ENCODE measurements at places on chromosomes 6 and 20.

GRCh38 chr20:57090590-57091560, 175.6 kb downstream of the BMP7 start:
- DNase-seq = no peak

GRCh38 chr6:158000530-158001307, 19.1 kb downstream of the SYNJ2 start:
- no peak for DNase-seq

DNA sequence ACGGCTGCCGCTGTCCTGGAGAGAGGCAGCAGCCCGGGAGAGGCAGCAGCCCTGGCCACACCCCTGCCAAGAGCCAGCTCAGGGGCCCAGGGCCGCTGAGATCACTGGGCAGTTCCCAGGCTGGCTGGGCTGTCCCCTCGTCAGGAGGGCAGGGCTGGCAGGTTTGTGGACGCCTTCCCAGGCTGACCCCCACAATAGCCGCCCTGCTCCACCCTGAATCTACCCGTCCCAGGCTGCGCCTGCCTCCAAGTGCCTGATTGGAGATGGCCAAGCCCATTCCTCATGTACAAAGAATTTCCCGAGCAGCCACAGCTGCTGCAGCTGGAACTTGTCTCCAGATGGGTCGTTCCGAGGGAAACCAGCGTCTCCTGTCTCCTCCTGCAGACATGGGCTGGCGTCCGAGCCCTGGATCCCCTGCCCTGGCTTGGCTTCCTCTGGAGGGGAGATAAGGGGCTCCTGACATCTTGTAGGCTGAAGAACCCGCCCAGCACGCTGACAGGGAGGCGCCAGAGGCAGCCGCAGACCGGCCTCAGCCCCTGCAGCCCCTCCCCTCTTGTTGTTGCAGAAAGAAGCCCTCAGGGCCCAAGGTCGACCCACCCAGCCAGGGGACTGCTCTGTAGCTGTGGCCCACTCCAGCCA, 9.4 kb upstream of the GATA5 start:
- no peak for DNase-seq

DNA sequence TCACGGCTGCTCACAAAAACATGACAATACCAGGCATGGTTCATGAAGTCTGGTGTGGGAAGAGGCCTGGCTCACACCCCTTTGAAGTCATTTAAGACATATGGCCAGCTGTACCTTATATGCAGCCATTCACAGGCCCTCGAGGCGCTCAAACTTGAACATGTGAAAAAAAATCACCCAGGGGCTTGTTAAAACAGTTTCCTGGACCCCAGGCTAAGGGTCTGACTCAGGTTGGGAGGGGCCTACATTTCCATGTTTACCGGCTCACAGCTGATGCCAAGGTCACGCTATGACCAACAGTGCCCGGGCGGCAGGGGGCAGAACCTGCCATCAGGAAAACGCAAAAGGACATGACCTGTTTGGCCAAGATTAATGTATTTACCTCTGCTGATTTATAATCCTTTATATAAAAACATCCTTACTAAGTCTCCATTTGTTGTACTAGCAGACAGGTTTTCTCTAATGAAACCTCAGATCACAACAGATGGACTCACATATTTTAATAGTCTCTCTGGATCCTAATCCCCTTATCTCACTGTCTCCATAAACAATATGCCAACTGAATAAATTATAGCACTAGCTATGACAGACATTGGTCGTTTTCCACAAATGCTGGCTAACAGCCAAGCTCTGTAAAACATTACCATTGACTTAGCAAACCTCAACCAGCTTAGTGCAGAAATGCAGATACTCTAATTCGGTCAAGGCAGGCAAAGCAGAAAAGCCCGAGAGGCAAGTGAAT, 19.9 kb downstream of the EZR start:
- DNase-seq = no peak

DNA sequence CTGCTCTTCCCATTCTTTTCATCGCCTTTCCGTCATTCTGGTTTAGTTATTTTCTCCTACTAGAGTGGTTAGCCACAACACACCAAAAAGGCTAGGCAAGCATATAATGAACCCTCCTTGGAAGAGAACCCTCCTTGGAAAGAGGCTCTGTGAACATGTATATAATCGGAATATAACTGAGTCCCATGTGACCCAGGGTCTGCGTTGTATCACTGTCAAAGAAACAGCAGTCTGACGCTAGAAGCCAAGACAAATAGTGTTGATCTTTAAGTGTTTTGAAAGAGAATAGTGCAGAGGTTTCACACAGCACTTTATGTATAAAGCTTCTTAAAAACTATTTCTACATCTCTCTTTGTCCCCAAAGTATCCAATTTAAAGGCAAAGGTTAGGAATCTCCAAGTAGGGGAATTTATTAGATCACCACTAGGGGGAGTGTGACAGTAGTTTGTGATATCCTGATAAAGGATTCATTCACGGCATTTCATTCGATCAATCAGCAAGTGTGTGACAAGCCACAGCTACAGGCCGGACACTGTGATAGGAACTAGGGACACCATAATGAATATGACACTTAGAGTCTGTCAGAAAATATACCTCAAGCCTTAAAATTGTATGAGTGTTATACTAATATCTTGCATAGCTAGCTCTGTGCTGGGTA, 395.3 kb downstream of the CD109 start:
- no peak for DNase-seq
